ENCODE measurements at places on chromosomes 1 and 21.

- no peak for DNase-seq
Measured at GRCh38 chr1:27650171-27650538, 15.2 kb upstream of the FGR start.

- DNase-seq = no peak
Measured at GRCh38 chr1:87706203-87706602, 377.5 kb downstream of the LMO4 start.

GRCh38 chr1:1083416-1084371, 9.6 kb upstream of the RNF223 start:
- DNase-seq = no peak

GRCh38 chr1:162381383-162381782, at the start of gene C1orf226:
Gene C1orf226 (plus strand): TSS chr1:162381728. CDS start chr1:162381902, 174 bp downstream.
- DNase-seq = no peak

DNA sequence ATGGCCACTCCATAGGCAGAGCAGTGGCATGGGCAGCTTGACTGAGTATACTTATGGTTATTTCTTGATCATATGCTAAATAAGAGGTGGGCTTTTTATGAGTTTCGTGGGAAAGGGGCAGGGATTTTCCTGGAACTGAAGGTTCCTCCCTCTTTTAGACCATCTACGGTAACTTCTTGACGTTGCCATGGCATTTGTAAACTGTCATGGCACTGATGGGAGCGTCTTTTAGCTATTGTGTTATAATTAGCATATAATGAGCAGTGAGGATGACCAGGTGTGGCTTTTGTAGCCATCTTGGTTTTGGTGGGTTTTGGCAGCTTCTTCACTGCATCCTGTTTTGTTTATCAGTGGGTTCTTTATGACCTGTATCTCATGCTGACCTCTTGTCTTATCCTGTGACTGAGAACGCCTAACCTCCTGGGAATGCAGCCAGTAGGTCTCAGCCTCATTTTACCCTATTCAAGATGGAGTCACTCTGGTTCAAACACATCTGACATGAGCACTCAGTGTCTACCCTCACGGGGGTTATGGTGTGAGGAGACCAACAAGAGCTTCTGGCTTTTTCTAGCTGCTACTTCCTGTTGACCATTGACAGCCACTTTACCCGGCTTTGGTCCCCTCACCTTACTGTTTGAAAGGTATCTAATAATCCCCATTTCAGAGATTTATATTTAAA, 71.7 kb downstream of the GALNT2 start:
- DNase-seq = no peak

Data from H9 (cell line).